Iris pigment epithelial cell (primary cell): ENCODE measurements at places on chromosomes 3 and 15.

- DNase-seq = no peak
Observed at GRCh38 chr3:117768581-117768980, 1059.0 kb downstream of the TUSC7 start.

- no peak for DNase-seq
Observed at GRCh38 chr3:128994581-128995546, 988 bp upstream of the CFAP92 start.

DNA sequence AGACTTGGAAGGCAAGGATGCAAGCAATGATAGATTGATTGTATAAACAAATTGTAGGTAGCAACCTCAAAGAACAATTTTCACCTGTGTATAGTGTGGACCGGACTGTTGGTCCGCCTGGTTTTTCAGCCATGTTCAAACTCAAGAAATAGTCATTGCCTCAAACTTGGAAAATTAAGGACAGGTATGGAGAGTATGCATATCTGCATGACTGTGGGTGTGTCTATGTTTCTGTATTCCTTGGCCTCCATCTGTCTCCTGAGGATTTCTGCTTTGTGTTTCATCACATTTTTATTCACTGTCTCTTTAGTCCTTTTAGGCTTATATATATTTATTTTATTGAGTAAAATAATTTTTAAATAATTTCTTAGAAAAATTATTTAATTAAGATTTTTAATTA lies 53.9 kb upstream of the RASA2 start:
- DNase-seq = no peak

DNA sequence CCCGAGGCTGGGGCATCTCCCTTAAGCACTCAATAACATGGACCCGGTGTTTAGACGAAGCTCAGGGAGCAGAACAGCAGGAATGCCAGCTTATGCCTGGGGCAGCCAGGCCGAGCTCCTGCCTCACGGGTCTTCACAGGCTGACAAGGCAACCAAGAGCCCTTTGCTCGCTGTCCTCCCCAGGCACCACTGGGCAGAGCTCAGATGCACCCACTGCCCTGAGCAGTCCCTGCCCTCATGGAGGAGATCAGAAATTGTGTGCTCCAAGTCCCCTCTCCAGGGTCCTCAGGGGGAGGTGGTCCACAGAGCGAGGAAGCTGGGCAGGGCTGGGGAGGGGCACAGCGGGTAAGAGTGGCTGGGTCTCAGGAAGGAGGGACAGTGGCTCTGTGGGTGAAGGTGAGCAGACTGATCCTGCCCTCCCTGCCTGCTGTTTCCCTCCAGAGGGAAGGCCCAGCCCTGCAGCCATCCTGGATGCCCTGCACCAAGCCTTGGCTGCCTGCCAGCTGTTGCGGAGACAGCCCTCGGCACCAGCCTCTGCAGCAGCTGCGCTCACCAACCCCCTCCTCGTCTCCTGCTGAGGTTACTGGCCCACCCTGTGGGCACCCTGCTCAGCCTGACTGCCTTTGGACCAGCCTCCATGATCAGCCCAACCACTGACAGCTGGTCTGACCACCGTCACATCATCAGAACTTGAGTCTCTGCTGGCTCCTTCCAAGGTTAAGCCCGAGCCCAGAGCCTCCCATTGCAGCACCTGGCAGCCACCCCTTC lies 21.1 kb upstream of the GP9 start:
- DNase-seq = no peak

- peak; percentile 81 for DNase-seq
Observed at GRCh38 chr15:60774829-60775463, 296.0 kb upstream of the ICE2 start.

DNA sequence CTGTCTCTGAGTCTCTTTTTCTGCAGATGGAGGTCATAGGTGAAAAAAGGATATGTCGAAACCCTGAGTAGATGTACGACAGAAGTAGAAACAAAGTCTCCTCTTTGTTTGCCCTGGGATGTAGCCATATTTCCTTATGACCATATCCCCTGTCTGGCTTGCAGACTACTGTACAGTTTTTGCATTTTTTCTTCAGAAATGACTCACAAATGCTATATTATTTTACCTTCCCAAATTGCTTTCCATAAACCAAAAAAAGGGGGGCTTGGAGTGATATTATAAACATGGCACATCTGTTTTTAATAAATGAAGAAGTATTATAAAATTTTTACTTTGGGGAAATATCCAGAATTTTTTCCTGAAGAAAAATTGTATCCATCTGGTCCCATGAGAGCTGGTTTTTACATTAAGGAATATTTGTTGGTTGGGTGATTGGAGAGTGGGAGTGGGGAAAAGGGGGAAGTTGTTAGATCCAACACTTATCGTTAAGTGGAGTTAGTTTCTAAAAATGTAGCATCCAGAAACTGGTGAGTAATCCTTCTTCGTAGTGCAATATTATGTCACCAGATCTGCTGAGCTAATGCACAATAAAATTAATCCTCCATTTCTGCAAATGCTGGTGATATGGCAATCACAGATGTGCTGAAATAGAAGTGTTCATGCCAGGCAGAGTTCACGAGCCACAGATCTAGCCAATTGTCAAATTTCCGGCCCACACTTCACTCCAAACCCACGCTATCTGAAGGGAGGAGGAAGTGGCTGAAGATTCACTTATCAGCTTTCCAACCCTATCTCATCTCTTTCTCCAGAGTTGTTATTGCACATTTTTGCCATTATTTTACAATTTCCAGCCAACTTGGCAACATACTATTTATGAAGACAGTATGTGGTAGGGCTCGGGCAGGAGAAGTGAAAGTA lies 313.6 kb upstream of the ATP11B start:
- no peak for DNase-seq

DNA sequence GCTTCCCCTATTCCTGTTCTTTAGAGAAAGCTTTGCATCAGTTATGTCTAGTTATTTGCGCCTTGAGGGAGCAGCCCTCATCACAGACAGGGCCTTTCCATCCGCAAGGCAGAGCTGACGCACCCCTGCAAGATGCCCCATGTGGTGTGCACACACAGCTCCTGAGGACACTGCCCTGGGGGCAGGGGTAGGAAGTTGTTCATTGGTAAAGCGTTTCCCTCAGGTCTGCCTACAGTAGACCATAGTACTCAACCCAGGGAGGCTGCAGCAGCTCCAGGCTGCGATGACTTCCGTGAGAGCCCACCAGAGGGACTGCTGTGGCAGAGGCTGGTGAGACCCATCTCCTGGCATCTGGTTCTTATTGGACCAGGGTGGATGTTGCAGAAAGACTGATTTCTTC lies 55.1 kb upstream of the PLXNA1 start:
- DNase-seq = peak; percentile 56

- peak; percentile 73 for DNase-seq
Observed at GRCh38 chr15:52326756-52327155, 31.2 kb upstream of the MYO5C start.

- no peak for DNase-seq
Observed at GRCh38 chr15:71182522-71182921, 67.3 kb downstream of the THSD4 start.

GRCh38 chr3:71421475-71421819 lies 162.1 kb downstream of the FOXP1 start:
- no peak for DNase-seq
